Stimulated activated CD4-positive, alpha-beta T cell treated with anti-CD3 and anti-CD28 coated beads, Interleukin-4, amount 100 ng/mL, for 1 hour (primary cell): ENCODE measurements at places on chromosomes 7 and 10.

DNA sequence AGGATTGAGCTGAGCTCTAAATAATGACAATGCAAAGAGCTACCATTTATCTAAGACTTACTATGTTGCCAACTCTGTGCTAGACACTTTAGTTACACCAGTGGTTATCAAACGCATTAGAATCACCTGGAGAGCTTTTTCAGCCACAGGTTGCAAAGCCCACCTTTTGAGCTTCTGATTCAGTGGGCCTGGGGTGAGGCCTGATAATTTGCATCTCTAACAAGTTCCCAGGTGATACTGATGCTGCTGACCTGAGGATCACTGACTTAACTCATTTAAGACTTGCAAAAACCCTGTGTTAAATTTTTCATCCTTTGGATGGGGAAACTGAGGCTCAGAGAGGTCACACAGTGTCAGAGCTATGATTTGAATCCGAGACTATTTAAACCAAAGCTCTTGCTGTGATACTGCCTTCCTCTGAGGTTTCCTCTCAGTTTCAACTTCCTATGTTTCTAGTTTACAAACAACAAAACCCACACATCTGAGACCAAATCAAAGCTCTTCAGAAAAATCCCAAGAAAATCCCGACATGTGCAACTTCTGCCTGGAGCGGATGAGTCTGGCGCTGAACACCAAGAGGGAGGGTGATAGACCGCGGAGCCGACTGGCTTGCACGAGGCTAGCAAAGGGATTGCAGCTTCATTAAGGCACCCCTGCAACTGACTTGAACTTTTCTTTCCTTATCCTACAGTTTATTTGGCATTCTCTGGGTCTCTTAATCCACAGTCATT lies 124.9 kb downstream of the CYP26A1 start:
- DNase-seq, result no peak

DNA sequence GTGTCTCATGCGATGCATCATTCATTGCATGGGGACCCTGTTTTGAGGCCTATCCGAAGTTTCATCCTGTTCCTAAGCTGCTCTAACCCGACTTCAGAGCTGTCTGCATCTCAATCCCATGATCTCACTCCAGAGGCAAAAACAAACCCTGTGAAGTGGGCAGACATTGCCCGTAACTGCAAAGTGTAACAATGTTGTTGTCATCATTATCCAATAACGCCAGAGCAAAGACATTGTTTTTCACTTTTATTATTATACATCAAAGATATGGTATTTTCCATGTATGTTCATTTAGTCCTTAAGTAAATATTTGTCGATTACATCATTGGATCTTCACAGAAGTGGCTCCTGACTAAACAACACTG lies 246.7 kb downstream of the KLF6 start:
- no peak for DNase-seq

DNA sequence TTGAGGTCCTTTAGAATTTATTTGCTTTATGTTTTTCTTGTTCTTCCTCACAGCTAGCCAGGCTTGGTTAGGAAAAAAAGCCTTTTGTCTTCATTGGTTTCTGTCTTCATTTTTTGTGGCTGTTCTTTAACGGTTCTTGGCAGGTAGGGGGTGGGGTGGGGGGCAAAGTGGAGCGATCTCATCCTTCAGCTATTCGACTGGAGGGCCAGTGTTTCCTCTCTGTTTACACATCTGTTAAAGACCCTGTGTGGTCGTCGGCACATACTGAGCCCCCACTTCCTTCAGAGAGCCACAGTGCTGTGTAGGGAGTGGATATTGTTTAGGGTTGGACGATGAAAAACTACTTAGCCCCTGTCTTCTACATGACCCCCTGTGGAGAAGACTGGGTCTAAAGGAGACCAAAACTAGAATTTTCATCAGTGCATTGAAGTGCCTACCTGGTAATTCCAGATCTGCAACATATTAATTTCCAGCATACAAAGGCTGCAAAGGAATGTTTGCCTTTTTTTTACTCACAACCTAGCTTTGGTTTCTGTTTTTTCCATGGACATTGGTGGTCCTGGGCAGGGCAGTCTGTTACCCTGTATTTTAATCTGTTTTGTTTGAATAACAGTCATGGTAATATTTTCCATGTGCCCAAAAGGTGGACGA lies 29.0 kb downstream of the PRPF18 start:
- no peak for DNase-seq

DNA sequence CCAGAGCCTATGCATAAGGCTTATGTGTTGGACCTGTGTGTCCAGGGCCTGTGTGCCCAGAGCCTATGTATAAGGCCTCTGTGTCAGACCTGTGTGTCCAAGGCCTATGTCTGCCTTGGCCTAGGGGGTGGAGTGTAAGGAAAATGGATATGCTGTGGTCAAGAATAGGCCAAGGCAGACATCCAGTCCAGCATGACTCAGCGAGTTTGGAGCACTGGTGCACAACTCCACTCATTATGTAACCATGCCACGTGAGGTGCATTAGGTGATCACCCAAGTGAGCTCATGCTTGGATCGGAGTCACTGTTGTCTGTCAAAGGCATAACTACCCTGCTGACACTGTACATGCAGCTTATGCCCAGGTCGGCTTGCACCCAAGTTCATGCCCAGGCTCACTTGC lies 238.9 kb downstream of the CACNA2D1 start:
- DNase-seq, result no peak

DNA sequence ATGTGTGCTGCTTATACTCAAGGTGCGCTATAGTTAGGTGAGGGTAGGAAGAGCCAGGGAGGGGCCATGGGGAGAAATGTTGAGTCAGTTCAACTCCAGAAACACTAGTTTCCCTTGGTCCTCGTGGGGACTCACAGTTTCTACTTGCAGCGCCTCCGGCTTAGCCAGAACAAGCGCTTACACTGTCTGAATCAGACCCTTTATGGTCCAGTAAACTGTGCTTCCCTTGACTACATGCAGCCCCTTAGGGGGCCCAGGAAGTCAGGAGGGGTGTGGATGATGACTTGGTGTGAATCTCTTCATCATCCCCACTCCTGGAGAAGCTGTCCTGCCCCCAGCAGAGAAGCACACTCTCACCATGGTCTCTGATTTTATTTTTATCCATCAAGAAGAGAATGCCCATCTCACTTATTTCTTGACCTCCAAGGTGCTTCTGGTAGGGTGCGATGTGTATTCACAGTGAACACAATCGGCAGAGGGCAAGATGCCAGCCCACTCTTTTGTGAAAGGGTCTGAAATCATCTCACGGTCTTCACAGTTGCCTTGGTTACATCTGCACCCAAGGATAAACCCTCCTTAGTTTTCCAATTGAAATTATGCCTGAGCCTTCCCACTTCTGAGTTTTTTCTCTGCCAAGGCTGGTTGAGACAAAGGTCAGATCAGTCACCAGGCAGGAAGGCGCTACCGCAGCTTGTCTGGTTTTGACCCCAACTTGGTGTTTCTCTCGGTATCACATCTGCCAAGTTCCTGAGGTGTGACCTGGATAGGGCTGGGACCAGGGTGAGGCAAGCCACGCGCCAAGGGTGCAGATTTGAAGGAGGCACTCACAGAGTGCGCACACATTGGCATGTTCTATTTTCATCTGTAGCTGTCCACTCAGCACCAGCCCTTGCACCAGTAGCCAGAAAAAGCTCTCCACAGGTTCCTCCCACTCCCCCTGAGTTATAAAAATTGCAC lies 62.7 kb upstream of the LRRC4 start:
- no peak for DNase-seq

DNA sequence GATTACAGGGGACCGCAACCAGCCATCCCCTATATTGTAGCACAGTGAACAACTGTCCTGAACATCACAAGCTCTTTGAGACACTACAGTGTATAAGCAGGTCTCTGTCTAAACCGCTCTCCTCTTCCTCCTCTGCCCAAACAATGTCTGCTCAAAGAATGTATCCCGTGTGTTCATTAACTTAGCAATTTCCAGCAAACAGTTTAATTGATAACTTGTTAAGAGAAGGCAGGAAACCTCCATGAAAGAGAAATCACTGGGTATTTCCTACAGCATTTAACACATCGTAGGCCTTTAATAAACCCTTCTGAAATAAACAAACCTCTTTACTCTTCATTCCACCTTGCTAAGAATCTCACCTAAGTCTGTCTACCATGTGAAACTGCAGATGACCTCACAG lies 1.5 kb downstream of the PMS2 start:
- DNase-seq, result no peak

- DNase-seq, result no peak
Observed at GRCh38 chr10:85791818-85792532, 574.6 kb downstream of the GRID1 start.

GRCh38 chr7:2248984-2249694 lies 7.1 kb downstream of the NUDT1 start:
- DNase-seq, result no peak

DNA sequence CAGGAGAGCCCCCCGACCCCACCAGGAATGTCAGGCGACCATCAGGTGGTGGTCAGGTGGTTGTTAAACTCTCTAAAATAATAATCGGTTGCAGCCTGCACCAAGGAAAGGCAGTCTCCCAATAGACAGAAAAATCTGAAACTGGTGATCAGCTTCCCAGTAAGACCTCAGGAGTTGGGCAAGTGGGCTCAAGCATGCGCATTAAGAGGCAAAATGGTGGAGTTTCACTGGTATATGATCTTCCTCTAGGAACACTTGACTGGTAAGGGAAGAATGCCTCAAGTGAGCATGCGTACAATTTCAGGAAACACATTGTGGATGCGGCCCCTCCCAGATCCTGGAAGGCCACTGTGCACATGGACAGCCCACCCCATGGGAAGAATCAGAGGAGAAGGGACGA lies 619.9 kb downstream of the TYW1 start:
- no peak for DNase-seq

DNA sequence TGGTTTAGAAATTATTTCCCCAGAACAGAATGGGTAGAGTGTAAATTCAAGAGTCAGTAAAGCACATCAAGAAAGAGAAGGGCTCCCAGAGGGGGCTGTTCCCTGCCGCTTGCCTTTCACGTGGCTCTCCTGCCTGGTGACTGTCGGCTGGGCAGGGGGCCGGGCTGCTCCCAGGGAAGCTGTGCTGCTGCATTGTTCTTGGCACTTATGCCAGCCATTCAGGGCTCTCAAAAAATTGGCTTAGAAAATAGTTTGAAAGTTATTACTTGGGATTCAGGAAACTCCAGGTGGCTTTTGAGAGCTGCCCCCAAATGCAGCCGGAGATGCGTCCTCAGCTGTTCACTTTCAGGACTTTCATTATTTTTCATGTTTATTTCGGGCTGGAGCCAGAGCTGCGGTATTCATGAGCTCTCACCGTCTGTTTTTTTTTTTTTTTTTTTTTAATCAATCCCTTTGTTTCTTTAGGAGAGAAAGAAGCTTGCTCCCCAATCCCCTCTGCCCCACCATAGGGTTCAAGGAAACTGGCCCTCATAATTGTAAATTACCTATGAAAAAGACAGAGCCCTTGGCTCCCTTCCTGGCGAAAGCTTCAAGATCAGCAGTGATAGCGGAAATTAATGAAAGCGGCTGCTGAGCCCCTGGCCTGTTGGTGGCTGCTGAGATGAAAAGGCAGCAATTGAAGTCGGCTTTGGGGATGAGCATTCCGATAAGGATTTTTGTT lies 94.1 kb downstream of the SORCS3 start:
- DNase-seq, result no peak

DNA sequence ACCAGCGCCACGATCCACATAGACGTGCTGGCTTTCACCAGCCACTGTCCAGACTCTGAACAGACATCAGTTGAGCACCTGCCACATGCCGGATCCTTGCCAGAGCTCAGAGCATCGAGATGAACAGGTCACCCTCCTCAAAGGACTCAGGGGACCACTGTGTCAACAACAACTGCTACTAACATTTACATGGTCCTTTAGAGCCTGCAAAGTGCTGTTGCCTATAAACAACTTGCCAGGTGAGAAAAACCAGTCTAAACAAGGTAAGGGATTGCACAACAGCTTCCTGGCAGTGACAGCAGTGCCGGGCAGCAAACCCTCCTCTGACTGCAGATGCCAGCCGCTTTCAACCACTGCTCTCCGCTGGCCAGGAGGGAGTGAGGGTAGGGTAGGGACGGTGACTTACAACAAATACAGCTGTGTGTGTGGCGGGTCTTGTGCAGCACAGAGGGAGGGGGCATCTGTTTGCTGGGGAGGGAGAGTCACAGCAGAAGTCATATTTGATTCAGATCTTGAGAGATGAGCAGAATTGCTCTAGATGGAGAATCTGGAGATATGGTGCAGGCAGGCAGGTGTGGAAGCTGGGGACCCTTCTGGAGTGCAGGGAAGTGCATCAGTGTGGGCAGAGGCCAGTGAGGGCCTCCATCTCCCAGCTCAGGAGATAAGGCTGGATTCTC lies 32.8 kb upstream of the RHEB start:
- no peak for DNase-seq

- DNase-seq, result no peak
Observed at GRCh38 chr7:359226-359765, 69.3 kb downstream of the FOXL3 start.

GRCh38 chr7:135962802-135963201 lies 14.4 kb downstream of the MTPN start:
- DNase-seq, result no peak

DNA sequence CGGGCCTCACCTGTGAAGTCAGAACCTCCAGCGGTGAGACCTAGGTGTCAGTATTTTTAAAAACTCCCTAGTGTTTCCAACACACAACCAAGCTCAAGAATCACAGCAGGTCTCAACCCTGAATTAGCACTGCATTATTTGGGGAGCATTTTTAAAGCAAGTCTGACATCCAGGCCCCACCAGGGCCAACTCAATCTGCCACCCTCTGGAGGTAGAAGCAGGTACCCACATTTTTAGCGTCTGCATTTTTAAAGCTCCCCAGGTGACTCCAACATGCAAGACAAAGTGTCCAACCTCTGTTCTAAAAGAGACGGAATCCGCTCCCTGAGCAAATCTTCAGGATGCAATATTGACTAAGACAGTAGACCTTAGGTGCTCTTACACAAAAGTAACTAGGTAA lies 225.7 kb downstream of the TNS3 start:
- no peak for DNase-seq

GRCh38 chr7:47513741-47514241 lies 68.1 kb downstream of the TNS3 start:
- DNase-seq, result no peak

DNA sequence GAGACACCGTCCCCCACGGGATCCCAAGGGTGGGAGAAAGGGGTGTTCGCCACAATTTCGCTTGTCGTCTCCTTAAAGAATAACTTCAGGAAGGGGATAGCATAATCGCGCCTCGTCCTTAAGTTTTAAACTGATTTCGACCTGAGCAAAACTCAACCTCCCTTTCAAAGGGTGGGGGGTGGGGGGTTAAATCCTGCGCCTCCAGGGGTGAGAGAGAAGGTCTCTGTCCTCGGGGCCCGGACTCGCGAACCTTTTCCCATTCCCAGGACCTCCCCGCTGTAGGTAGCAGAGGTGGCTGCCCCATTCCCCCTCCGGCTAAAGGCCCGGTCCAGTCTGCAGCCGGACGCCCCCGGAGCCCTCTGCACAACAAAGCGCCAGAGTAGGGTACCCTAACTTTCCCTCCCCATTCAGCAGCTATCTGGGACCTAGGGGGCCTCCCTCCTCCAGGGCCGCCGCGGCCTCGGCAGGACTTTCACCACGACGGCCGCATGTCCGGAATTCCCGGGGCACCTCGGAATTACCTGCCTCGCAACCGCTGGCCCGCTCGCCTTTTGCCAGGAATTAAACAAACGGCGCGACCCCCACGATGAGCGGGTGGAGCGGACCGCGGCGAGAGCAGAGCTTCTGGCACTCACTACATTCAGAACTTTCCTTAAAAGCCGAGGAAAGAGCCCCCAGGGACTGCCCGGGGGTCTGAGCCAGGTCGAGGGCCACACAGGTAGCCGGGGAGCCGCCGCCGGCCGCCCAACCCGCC lies 1.7 kb downstream of the CDK6 start:
- no peak for DNase-seq
